ENCODE measurements at places on chromosomes 7 and 10.

- DNase-seq: no peak
Measured at GRCh38 chr10:63491588-63492316, 26.0 kb upstream of the JMJD1C start.

DNA sequence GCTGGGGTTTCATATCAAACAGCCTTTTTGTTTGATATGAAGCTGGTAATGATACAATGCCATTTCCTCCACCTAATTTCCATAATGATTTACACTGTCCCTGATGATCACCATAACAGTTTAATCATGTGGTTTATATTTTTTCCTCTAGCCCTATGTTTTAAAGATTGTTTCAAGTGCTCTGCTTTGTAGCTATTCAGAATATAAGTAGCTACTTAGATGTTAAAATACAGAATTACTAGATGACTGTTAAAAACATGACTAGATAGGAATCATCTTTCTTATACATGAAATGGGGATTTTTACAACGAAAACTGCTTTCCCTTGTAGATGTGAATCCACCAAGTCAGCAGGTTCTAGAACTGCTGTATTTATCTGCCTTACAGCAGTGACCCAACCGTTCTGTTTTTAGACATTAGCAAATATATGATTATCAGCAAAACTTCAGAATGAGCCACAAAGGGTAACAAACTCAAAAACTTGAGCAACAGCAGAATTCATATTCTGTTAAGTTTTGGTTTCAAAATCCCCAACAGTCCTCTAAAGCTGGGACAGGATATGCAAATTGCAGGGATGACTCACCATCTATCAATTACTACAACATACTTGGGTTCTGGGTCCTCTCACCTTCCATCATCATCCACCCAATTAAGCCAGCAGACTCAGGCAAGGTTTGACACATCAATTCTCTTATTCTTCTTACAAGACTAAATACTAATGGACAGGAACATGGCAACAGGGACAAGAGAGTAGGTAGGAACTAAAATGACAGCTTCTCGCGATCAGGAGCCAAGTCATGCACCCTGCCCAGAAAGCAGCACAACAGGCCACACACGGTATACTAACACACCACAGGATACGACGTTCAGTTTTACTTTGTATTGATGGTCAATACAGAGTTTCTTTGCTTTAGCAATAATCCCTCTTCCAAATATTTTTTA, 83.9 kb downstream of the PIP4K2A start:
- no peak for DNase-seq

DNA sequence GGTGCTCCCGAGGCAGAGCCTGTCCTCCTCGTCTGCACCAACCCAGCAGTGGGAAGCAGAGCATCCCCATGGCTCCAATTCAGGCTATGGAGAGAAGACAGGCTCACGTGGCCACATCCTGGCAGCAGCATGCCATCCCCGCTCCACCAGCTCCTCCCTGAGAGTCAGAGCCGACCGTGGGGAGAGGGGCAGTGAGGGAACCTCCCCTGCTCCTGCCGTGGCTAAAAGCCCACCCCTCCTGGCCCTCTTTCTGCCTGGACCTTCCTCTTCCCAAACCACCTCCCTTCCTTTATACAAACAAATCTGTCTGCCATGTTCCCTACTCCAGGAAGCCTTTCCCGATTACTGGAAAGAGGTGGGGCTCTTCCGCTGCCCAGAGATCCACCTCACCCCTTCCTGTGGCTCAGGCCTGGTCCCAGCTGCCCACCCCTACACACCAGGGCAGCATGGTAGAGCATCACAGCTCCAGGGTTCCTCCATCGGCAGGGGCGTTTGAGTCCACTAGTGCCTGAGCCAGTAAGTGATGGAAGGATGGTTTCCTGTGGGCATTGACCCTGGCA, 10.8 kb upstream of the AQP1 start:
- no peak for DNase-seq

DNA sequence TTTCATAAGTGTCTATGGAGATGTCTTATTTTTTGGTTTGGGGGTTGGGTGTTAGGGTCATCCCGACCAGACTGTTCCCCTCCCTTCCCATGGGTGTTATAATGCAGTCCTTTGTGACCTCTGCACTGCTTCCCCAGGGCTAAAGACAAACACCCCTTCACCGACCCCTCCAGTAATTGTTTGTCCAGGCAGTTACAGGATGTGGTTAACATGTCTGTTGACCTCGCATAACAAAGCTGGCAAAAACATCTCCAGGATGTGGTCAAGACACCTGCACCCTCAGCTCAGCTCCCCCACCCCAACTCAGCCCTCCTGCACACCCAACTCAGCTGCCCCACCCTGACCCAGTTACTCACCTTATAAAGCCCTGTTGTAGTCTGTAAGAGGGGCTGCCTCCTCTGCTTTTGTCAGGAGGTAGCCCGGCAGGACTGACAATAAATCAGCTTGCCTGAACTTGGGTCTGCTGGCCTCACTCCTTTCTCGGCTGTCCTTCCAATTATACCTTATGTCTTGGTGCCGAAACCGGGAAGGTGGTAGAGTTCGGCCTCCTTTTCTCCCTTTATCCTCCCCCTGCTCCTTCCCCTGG, 102.2 kb downstream of the ZNF92 start:
- no peak for DNase-seq

DNA sequence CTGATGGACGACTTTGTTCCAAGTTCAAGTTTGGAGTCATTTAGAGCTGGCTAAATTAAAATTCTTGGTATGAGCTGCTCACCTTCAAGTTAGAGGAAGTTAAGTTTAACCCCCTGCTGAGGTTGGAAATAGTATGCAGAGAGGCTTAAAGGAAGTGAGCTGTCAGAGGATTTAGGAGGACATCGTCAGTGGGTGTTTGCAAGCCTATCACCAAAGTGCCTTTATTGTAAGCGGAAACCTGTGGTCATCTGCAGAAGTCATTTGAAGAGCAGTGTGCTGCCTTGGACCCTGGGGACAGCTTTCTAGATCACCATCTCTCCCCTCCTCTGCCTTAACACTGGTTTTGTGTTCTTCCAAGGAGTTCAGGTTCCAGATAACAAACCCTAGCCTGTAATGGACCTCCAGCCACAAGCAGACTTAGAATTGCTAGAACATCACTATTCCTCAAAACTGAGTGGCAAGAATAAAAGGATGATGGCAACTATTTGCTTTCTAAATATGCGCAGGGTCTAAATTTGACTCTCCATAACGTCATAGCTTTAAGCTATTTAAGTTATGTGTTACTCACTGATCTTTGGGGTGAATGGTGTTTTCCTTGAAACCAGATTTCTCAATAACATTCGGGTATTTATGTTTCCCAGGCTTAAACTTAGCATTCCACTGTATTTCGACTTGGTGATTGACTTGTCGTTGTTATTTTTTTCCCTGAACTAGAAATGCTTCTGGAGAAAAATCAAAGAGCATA, 93.4 kb downstream of the SLC39A12 start:
- DNase-seq: no peak

- no peak for DNase-seq
Measured at GRCh38 chr7:92567460-92567859, 22.7 kb downstream of the FAM133B start.

GRCh38 chr7:110664803-110665202, 426.1 kb upstream of the LRRN3 start:
- DNase-seq: no peak

GRCh38 chr7:142438235-142438922, 180.5 kb upstream of the PRSS58 start:
- peak; percentile 37 for DNase-seq

- no peak for DNase-seq
Measured at GRCh38 chr10:3654496-3654895, 130.5 kb downstream of the KLF6 start.

DNA sequence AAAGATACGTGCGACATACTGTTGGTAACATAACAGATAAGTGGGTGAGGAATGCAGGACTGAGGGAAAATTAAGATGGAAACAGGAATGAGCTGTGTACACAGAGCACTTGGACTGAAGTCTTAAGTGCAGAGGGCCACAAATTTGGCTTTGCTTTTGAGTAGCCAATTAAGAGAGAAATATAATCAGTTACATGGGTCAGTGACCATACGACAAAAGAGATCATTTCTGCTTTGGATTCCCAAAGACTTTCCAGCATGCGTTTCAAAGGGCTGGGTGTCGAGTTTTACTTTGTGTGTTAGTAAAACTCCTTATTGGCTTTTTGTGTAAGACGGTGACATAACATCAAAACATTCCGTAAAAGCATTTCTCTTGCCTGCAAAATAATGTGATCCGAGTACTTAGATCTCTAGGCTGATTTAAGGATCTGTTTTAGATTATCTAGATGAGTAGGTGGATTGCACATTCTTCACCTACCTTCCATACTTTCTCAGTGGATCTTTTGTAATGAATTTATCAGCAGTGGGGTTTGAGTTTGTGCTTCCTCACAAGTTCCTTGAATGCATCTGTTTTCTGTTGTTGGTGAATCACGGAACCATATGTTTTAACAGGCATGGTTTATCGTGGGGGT, 7.5 kb downstream of the RABGEF1 start:
- DNase-seq: no peak

- no peak for DNase-seq
Measured at GRCh38 chr7:99379043-99379577, 4.6 kb downstream of the ARPC1B start.

GRCh38 chr7:140326116-140326928, 72.0 kb downstream of the SLC37A3 start:
- DNase-seq: peak; percentile 57

GRCh38 chr7:155521007-155521742, 25.2 kb downstream of the CNPY1 start:
- no peak for DNase-seq

GRCh38 chr7:140231771-140232491, 55.1 kb upstream of the KDM7A start:
- DNase-seq: no peak

GRCh38 chr7:115146148-115146547, 224.3 kb downstream of the MDFIC start:
- DNase-seq: no peak

DNA sequence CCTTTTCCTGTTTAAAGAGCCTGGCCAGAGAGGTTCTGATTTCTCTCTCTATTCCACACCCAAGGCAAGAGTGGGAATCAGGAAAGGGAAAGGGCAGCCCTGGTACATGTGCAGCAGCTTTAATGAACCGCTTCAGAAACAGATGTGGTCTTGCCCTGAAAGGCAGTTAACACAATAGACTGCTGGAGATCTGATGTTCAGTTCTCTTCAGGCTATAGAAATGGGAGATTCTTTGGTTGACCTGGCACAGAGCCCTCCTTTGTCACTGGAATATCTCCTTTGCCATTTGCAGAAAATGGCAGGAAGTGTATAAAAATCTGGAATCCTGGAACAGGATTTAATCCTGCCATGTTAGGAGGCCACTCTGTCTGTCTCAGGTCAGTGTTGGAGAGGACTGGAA, 36.3 kb upstream of the EXOC6 start:
- DNase-seq: no peak

GRCh38 chr7:110347081-110347480, 743.8 kb upstream of the LRRN3 start:
- no peak for DNase-seq

Measured in nephron progenitor cell (in vitro differentiated cells).